Heart right ventricle (tissue), 16 donors: ENCODE measurements at places on chromosomes 3 and 15. TPM values are rescaled to one million over a fixed set of nuclear protein-coding genes. Genes with fewer than 3 reads are reported as not detected.
A peak's percentile ranks its signal among the peaks of the same experiment; 100 is the strongest.

DNA sequence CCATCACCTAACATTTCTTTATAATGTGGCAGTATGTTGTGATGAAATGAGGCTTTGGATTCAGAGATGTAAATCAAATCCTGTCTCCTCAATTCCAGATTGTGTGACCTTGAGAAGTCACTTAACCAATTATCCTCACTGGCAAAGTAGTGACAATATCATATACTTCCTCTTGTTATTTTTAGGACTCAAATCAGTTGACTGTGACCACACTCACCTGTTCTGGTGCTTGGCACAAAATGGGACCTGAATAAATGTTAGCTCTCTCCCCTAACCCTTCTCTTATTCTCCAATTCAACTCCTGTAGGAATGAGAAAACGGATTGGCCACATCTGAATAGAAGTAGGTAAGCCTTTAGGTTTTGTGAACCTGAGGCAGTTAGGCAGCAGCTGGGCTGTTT, 42.1 kb downstream of the IQCH start:
- no peak for DNase-seq

The DLEC1 gene
- total RNA-seq = 0.09 TPM

- no peak for DNase-seq
These were observed 42.5 kb downstream of the ZBTB38 start for GRCh38 chr3:141410846-141411245.

The RPUSD2 gene
- 12.2 TPM for total RNA-seq

DNA sequence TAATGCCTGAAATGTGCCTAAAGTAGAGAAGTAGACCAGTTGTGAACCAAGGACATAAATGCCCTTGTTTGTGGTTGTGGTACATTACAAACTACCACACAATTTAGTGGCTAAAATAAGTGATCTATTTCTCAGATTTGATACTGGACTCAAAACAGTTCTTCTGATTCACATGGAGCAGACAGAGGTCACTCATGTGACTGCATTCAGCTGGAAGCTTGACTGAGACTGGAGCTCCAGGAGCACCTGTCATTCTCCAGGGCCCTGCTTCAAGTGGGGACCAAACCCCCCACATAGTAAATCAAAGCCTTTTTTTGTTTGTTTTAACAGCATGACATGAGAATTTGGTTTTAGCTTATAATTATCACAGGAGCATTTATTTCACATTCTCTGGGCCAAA, 301.2 kb downstream of the OXSM start:
- DNase-seq = no peak

GRCh38 chr15:93372865-93373223, 283.8 kb upstream of the RGMA start:
- DNase-seq = no peak

DNA sequence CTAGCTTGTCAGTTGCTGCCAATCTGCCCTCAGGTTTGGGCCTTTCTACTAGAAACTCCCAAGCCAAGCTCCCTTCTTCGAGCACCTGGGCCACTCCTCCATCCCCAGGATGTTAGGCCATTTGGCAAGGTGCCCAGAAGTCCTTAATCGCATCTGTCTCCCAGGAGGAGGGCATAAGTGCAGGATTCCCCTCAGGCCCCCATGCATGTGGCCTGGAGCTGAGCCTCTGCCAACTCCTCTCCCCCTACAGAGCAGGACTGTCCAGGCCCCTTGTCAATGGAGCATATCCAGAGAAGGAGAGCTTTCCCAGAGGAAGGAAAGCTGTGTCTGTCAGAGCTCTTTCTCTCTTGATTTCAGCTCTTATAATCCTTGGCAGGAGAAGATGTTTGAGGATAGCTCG, 182.6 kb upstream of the ROPN1 start:
- DNase-seq = no peak

The CCR1 gene
- total RNA-seq = 0.66 TPM

The MASP1 gene
- 91.8 TPM for total RNA-seq

DNA sequence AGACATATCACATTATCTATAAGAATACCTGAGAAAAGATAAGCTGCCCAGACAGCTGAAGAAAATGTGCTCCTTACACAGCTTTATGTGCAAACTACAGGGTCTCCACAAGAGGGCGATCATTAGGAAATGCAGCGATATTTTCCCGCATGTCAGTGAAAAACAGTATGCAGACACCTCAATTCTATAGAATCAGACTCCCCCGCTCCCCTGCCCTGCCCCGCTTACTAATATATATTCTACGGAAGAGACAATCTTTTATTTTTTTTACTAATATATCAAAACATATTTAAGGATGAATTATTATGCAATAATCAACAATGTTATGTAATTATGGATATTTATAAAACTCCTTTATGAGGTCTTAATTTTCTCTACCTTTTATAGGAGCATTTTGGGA, 681.3 kb downstream of the ROBO1 start:
- peak; percentile 25 for DNase-seq

The CD96 gene
- 0.11 TPM for total RNA-seq

The GOLGA8T gene
- total RNA-seq = 1.1 TPM
